ENCODE measurements at places on chromosomes 7 and 10.

GRCh38 chr10:104796823-104797222, 155.7 kb downstream of the SORCS3 start:
- DNase-seq, result no peak

DNA sequence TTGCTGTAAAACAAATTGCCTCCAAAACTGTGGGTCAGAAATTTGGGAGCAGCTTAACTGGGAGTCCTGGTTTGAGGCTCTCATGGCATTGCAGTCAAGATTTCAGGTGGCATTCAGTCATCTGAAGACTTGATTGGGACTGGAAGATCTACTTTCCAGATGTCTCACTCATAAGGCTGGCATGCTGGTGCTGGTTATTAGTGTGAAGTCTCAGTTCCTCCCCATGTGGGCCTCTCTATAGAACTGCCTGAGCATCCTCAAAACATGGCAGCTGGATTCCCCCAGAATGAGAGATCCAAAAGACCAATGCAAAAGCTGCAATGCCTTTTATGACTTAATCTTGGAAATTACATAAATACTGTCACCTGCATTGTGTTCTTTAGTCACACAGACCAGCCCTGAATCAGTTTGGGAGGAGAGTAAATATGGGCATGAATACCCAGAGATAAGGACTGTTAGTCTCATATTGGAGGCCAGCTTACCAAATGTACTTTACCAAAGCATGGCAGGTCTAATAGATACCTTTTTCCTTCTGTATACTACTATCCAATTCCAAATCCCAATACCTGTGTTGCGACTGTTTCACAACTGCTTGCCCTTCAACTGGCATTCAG, 6.5 kb upstream of the HERPUD2 start:
- DNase-seq, result no peak

GRCh38 chr10:31702005-31702404, 226.6 kb downstream of the ARHGAP12 start:
- DNase-seq, result no peak

DNA sequence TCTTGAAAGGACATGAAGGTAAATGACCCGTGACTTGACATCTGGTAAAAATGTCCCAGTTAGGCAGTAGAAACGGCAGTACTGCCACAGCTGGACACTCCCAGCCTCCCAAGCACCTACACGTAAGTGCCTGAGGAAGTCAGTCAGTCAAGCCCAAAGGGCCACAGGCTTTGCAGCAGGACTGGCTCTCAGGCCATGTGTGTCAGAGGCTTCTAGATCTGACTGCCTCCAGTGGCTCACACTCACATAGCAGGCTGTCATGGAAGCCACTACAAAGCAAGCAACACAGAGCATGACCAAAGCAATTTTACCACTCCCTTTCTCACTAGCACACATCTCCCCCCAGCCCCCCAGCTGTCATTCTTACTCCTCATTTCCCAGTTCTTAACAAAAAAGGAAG, 17.8 kb upstream of the CCNJ start:
- DNase-seq, result no peak

- DNase-seq, result no peak
Observed at GRCh38 chr10:73762915-73763314, 18.7 kb downstream of the SEC24C start.

- no peak for DNase-seq
Observed at GRCh38 chr10:124004663-124005004, 88.8 kb downstream of the CHST15 start.

DNA sequence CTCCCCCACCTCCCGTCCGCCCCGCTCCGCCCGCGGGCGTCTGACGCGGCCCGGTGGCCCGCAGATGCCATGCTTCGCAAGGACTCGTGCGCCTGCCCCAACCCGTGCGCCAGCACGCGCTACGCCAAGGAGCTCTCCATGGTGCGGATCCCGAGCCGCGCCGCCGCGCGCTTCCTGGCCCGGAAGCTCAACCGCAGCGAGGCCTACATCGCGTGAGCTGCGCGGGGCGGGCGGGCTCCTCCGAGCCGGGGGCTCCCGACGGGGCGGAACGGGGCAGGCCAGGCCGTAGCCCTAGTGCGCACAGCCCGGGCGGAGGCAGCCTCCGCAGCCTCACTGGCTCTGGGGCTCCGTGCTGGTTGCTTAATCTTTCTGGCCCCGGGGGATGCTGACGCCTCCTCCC, 2.8 kb downstream of the ASIC3 start:
- DNase-seq, result peak; percentile 14

GRCh38 chr10:15570738-15571339, 148.9 kb downstream of the ITGA8 start:
- DNase-seq, result no peak

DNA sequence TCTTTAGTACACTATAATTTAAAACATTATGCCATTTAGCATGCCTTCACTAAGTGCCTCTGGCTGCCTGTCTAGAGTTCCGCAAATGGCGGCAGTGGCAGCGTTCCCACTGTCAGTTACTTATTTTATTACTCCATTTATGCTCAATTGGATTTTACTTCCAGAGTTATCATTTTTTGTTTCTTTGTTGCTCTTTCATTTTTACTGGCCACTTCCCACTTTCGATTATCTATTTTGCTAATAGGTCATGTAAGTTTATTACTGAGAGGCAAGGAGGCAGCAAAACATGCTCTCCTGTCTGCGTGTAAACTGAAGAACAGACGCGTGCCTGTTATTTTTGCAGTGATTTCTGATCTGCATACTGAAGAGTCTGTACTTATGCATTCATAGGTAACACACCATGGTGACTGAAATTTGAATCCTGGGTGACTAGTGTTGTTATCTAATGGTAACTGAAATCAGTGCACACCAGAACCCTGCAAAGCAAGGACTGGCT, 23.1 kb downstream of the KDM7A start:
- DNase-seq, result no peak

DNA sequence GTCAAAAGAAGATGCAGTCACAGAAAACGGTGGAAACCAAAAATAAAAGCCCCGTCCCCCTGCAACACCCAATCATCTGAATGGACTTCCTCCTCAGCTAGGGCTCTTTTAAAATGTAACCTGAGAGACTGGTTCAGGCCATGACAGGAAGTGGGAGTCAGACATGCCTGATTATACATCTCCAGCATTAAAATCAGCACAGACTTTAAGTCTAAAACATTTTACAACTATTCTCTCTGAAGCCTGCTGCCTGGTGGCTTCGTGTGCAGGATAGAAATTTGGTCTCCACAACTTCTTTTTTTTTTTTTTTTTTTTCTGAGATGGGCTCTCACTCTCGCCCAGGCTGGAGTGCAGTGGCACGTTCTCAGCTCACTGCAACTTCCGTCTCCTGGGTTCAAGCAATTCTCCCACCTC, 30.3 kb downstream of the HACD1 start:
- no peak for DNase-seq

DNA sequence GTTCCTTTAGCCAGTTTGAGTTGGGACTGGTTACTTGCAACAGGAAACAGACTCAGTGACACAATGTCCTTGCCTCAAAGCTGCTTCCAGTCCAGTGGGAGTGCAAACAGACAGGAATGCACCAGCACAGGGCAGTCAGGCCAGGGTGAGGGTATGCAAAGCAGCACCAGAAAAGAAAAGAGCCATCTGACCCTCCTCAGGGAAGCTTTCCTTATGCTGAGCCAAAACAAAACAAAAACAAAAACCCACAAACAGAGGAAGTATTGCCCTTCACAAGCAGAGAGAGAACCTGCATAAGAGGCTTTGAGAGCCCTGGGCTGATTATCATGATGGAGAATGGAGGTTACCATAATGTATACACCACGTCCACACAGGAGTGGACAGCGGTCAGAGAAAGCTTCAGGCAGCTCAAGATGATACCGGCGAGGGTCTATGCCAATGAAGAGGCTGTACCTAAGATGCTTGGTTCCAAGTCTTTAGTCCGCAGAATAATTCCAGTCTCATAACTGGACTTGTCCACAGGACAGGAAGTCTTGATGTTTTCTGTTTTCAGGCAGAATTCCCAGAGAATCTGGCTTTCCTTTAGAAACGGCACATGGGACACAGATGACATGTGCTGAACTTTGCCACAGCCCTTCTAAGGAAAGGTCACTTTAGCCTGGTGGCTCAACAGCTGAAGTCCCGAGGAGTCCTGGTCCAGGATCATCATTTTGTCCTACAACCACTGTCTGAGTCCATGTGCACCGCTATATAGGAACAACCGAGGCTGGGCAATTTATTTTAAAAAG, 263.3 kb downstream of the TNS3 start:
- DNase-seq, result no peak

- peak; percentile 39 for DNase-seq
Observed at GRCh38 chr10:13707156-13707881, 120.6 kb downstream of the PRPF18 start.

DNA sequence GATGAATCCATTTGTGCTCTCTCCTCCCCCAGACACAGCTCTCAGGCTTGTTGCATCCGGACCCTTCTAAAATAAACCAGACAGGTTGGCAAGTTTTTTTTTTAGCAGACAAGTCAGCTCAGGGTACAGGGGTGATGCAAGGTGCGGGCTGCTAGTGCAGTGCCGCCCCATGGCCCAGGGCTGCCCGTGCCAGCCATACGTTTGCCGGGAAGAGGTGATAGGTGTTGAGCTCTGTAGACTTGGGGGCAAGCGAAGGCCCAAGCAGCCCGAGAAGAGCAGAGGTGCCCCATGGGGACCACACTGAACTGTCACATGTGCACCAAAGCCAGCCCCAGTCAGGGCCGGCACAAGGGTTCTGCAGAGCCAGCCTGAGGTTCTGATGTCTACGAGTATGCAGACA, 57.1 kb upstream of the PDSS1 start:
- DNase-seq, result no peak

DNA sequence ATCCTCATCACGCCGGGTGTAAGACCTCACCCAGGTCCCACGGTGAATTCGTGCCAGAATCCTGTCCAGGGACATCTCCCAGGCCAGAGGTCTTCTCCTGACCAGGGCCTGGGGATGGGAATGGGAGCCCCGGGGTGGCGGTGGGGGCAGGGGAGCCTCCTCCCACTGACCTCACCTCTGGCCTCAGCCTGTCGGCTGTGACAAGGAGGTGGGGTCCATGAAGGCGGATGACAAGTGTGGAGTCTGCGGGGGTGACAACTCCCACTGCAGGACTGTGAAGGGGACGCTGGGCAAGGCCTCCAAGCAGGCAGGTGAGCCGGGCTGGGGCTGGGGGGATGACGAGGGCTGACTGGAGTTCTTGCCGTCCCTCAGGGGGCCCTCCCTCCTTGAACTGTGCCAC, 41.3 kb downstream of the TBATA start:
- DNase-seq, result no peak

GRCh38 chr7:100799037-100799896, 28.1 kb downstream of the EPHB4 start:
- DNase-seq, result no peak

DNA sequence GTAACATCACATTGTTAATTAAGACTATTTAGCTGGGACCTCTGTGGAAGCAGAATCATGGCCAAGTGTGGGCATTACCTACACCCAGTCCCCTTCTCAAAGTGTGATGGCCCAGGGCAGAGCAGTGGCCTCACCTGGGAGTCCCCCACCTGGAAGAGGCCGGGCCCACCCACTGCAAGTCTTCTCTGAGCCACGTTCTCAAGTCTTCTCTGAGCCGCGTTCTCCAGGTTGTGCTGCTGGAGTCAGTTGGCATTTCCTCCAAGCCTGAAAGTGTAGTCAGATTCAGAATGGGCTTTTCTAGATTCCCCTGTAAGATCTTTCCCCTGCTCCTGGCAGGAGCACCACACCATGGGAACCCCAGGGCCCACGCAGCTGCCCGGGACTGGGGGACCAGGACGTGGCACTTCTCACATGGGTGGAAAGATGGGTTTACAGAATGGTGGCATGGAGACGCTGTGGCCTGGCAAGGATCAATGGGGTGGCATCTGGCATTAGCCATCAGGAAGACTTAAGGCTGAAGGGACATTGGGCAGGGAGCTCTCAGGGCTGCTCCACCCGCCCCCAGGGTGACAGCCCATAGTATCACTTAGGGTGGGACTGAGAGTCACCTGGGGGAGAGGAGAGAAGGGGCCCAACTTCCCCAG, 68.0 kb downstream of the MKI67 start:
- no peak for DNase-seq

DNA sequence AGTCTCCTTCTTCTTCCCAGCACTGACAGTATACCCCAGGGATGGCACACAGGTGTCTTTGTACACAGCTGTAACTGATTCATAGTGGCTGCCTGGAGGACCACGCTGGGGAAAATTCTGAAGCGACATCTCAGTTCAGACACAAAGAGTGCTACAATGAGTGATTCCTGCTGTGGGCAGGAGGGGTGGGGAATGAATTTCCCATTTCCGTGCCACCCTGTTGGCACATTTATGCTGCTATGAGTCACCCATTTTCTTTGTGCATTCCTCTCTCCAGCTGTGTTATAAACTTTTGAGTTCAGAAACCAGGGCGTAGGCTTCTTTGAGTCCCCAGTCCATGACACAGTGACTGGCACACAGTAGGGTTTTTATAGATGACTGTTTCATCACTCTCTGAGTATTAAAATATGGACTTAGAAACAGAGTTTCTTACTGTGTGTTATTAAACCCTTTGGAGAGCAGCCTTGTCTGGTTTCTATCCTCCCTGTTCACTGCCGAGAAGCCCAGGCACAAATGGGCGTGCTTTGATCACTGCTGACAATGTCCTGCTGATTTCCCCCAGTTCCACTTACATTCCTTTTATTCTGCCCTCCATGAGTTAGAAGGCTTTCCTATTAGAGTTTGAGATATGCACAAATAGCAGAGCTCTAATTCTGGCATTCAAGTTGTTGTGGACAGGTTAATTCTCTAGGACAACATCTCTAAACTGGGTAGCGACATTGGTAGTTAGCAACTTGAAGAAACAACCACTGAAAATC, 24.0 kb upstream of the NPS start:
- no peak for DNase-seq

- DNase-seq, result no peak
Observed at GRCh38 chr7:101594790-101595189, 34.3 kb downstream of the MYL10 start.

GRCh38 chr10:69831231-69831855, 29.6 kb downstream of the COL13A1 start:
- DNase-seq, result no peak

- no peak for DNase-seq
Observed at GRCh38 chr7:140239653-140239935, 62.8 kb upstream of the KDM7A start.

GRCh38 chr7:85275204-85275603, 88.3 kb upstream of the SEMA3D start:
- no peak for DNase-seq

All from amygdala (tissue), 56 donors.